Stimulated activated CD4-positive, alpha-beta T cell treated with anti-CD3 and anti-CD28 coated beads, Interleukin-1b, Interleukin-23, amount 100 ng/mL, for 4 hours (primary cell): ENCODE measurements at places on chromosomes 12 and 14.
A peak's percentile ranks its signal among the peaks of the same experiment; 100 is the strongest.

DNA sequence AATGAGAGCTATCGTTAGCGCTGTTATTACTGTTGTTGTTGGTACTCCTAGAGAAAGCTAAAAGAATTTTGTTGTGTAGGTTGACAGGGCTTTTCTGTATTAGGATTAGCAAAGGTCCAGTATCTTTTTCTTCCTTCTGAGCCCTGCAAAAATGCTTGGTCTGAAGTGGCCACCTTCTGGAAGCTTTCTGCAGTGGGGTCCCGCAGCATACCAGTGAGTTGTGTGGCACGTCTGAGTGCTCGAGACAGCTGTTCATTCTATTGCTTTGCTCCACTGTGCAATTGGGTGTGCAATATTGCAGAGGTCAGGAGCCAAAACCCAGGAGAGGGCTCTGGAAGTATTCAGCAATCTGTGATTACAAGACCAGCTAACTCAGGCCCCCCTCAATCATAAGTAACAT is 57.1 kb downstream of the CCDC60 start:
- no peak for DNase-seq

DNA sequence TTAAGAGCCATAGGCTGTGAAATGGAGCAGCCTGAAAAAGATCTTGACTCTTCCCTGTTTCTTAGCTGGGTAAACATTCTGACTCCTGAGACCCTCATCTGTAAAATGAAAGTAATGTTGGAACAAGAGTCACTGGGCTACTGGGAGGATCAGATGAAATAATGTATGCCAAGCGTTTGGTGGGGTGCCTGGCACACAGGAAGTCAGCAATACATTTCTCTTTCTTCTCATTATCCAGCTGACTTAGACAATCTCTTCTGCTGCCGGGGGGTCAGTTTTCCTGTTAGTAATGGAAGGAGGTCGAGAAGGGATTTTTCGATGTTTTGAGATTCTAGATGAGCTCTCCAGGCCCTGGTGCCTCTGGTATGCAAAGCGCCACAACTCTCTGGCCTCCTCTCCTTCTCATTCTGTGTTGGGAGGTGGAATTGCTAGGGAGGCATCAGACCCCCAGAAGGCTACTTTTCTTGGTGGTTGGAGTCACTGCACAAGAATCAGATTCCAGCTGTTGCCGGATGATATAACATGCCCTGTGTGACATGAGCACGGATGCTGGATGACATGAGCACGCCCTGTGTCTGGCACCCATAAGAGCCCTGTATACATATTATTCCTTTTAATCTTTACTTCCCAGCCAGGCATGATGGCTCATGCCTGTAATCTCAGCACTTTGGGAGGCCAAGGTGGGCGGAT is 4.3 kb downstream of the OASL start:
- no peak for DNase-seq

- no peak for DNase-seq
Measured at GRCh38 chr14:102799684-102800562, 22.7 kb downstream of the TRAF3 start.

- no peak for DNase-seq
Measured at GRCh38 chr14:98684468-98684867, 587.5 kb downstream of the BCL11B start.

DNA sequence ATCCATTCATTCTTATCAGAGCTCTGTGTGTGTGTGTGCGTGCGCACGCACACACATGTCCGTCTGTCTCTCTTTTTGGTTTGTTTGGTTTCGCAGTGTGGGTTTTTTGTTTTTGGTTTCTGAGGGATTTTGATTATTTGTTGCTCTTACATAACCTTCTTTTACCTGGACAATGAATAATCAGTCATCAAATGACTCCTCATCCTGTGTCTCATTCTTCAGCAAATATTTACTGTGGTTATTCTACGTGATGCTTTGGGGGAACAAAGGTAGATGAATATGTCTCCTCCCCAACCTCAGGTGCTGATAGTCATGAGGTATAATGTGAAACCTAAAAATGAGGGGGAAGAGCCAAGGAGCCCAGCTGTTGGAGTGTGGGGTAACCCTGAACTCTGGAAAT is 92.4 kb downstream of the SAMD4A start:
- DNase-seq = no peak

- DNase-seq = no peak
Measured at GRCh38 chr14:31154956-31155355, 52.6 kb downstream of the HECTD1 start.

GRCh38 chr12:20372326-20373096 is 4.2 kb downstream of the PDE3A start:
- DNase-seq = no peak

DNA sequence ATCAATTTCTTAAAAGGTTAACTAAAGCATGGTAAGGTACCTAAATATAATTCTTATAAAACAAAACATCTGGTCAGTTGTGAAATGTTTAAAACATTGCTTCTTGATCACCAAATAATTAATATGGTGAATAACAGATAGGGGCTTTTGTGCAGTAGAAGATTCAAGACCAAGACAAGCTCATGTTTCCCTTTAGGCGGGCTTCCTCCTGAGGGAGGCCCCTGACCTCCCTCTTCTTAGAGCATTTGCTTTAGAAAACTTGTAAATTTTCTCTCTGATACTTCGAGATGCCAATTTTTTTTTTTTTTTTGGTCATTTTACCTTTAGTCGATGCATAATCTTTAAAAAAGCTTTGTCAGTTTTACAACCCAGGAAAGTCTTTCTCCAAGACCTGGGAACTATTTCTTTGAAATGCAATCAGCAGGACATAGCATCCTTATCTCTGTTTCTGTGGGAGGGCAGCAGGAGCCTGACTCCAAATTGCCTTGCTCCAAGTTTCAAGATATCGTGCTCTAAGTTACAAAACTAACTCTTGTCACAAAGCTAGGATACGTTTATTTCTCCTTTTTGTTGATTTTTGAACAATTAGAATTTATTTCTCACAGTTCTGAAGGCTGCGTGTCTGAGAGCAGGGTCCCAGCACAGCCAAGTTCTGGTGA is 66.6 kb upstream of the BICD1 start:
- DNase-seq = no peak

DNA sequence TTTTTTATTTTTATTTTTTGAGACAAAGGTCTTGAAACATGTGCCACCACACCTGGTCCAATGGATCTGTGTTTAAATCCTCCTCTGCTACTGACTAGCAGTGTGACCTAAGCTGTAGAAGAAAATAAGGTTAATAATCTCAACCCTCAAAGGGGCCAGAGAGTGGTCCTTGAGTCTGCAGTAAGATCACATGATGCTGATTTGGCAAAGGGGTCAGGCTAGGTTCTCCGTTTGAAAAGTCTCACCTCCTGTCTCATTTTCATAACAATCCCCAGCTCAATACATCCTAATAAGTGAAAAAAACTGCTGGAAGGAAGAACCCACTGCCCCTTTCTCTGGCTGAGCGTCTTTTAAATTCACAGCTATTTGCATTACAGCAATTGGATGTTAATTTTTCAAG is 8.0 kb upstream of the TEP1 start:
- no peak for DNase-seq

GRCh38 chr14:72183631-72184030 is 251.4 kb downstream of the RGS6 start:
- no peak for DNase-seq

DNA sequence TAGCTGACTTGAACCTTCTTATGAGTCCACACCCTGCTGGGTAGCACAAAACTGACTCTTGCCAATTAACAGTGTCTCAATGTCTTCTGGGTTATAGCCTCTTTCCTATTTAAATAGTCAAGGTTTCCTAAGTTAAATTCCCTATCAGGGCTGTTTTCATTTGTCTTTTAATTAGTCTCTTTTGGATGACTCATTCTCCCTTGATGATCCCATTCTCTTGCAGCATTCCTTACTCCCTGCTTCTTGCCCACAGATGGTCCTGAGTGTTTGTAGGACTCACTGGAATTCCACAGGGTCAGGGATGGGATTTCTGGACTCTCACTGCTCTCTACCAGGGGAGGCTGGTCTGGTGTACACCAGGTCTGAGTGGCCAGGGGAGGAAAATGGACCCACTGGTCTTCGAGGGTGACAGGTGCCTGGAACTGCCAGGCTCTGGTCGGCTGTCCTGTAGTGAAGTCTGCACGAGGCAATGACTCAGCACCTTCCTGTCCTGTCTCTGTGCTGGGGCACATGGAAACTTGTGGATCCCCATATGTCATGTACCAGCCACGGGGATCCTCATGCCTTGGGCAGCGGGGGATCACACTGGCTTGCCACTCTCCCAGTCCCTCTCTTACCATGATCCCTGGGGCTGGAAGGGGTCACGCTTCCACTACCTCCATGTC is 236.5 kb upstream of the PELI2 start:
- no peak for DNase-seq

GRCh38 chr12:6725350-6725749 is 1.5 kb downstream of the COPS7A start:
- no peak for DNase-seq

DNA sequence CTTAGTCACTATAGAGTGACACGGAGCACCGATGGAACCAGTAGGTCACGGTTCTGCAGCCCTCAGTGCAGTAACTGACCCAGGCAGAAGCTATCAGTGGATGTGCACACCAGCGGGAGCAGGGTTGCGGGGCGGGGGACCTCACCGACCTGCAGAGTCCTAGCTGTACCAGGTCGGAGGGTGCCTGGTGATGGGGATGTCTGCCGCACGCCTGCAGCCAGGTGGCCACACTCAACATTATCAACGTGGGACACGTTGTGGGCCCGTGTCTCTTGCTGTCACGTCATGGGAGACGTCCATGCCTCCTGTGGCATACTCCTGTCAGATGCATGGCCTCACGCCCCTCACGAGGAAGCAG is 55.2 kb downstream of the ADGRD1 start:
- DNase-seq = no peak

DNA sequence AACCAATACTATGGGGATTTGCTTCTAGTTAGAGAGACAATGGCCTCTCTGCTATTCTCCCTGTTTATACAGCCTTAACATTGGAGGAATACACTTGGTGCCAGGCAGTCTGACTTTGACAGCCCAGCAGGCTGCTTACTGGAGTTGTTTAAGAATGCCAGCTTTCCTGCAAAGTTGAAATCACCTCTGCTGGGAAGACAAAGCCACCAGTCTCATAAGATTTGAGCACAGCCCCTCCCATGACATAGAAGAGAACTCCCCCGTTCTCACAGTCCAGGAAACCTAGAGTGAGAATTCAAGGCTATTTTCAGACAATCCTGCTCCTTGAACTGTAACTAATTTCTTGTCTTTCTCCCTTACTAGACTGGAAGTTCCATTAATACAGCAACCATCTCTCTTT is 21.1 kb upstream of the CATSPERB start:
- DNase-seq = no peak

GRCh38 chr12:54749191-54749818 is 101.1 kb upstream of the DCD start:
- no peak for DNase-seq

- no peak for DNase-seq
Measured at GRCh38 chr12:131943389-131943788, 6.4 kb upstream of the EP400 start.

DNA sequence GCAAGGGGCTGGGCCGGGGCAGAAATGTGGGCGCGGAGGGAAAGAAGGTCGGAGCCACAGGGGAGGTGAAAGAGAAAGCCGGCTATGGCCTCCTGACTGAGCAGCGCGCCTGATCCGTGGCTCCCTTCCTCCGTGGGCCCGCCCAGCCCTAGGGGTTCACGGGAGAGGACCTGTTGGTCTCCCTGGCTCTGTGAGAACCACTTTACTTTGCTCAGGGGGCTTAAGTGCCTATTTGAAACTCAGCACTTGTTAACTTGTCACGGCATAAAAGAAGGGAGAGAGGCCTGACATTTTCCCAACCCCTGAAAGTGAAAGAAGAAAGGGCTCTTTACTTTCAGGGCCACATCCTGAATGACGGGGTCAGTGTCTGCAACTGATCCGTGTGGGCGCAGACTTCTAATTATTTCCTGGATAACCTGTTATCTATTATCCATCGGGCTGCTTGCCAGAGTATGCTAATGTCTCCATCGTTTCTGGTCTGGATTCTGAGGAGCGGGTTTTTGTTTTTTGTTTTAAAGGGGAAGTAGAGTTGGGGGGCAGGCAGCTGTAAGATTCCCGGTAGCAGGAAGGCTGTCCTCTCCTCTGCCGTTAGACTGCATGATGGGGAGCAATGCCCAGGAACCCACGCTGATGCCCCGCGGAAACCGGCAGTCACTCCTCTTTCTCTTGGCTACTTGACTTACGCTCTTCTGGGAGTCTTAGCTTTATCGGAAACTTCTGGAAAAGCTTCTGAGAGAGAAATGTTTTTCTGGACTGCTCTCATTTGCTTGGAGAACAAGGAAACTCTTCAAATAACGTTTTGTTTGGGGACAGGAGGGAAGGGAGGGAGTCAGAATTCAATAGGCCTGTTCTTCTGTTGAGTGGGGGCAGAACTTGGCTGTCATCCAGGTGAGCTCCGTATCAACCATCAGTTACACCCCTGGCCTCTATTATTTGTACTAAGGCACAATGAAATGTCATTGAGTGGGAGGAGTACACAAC is 127.7 kb upstream of the MAX start:
- peak; percentile 22 for DNase-seq
